Inflammatory macrophage treated with lipopolysaccharide for 4 hours (primary cell): ENCODE measurements at places on chromosomes 3 and 15.

GRCh38 chr3:66303491-66303901 lies 82.7 kb downstream of the SLC25A26 start:
- DNase-seq: no peak

- DNase-seq: no peak
Measured at GRCh38 chr3:162512488-162512887, 1015.9 kb downstream of the OTOL1 start.

DNA sequence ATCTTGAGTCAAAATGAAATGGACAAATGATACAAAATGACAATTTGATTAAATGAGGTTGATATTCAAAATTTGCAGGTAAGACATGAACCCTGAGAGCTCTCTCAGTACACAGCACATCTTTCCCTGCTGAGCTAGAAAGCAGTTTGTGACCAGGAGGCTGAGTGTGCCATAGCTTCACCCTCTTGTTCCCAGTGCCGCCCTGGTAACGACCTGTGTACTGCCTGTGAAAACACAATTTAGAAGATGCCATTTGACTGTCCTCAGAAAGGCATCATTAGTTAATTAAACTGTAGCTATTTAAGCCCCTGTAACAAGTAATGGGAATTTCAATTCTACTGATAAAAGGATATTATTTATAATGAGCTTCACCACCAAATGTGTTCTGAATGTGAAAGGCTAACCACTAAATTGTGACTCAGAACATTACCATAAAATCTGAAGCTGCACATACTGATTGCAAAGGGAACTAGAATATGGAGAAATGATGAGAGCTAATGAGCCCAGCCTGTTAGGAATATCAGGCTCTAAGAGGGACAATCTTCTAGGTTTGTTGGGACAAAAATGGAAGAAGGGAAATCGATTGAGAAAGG lies 212.9 kb upstream of the ARPP21 start:
- DNase-seq: no peak

- DNase-seq: no peak
Measured at GRCh38 chr15:61612111-61612510, 383.0 kb upstream of the RORA start.

GRCh38 chr15:67776600-67776999 lies 48.7 kb upstream of the SKOR1 start:
- no peak for DNase-seq

GRCh38 chr3:168497741-168498140 lies 402.0 kb upstream of the GOLIM4 start:
- DNase-seq: no peak

DNA sequence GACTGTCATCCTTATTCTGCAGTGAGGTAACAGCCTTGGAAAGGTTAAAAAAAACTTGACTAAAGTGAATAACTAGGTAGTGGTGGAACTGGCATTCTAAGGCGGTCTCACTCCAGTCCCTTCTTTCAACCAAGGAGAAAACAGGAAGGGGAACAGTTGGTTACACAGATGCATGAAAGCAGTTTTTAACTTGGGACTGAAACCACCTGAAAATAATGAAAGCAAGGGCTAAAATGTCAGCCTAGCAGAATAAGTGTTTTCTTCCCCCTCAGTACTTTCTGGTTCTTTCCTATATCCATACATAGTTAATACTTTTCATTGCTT lies 748 bp upstream of the AVEN start:
- DNase-seq: no peak

DNA sequence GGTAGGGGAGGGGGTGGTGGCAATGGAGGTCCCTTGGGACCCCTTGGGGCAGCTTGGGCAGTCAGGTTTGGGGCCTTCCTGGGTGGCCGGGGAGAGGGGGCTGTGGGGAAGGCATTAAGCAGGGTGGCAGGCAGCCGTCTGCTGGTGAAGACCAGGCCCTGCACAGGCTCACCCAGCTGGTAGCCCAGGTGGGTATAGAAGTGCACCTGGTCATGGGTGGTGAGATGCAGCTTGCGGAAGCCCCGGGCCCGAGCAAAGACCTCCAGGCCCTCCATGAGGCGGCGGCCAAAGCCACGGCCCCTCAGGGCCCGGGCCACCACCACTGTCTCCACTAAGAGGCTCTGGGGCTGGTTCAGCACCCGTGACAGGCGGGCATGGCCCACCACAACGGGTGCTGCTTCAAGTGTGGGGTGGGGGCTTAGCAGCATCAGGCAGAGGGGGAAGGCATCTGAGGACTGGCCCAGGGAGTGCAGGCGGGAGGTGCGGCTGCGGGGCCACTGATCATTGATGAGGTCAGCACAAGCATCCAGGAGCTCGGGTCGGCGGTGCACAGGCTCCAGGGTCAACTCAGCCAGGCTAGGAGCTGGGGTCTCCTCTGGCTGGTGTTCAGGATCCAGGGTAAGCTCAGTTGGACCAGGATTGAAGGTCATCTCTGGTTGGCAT lies 2.4 kb downstream of the HYAL3 start:
- no peak for DNase-seq

GRCh38 chr3:49648354-49649019 lies 25.7 kb upstream of the APEH start:
- DNase-seq: no peak

- no peak for DNase-seq
Measured at GRCh38 chr15:59923508-59923907, 80.6 kb upstream of the FOXB1 start.

DNA sequence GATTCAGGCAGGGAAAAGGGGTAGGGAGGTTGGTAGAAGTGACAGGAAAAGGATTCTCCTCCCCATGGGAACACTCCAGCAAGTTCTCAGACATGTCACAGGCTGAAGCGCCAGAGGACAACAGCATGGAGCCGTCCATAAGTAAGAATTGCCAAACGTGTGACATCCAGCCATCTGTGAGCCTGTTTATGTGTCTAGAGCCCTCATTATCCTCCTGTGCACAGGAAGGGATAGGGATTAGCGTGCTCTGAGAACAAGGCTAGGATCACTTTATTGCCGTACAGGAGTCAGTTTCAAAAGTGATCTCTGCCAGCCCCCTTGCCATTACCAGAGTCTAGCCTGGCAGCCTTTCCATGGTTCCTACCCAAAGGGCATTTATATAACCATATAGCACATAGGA lies 549.5 kb downstream of the NTRK3 start:
- DNase-seq: no peak

DNA sequence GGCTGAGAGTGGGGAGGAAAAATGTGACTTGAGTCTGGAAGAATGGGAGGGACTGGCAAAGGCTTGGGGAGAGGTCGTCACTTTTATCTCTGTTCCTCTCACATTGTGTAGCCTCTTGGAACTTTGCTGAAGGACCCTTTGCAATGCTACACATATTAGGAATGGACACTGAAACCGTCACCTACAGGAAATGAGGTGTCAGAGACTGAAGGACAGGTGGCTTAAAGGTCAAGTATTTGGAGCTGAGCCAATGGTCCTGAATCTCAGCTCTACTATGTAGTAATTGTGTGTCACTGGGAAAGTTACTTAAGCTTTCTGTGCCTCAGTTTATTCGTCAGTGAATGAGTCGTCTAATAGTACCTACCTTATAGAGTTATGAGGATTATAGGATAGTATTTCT lies 14.7 kb downstream of the MCTP2 start:
- DNase-seq: no peak

GRCh38 chr3:102000620-102001209 lies 151.4 kb downstream of the NFKBIZ start:
- no peak for DNase-seq

DNA sequence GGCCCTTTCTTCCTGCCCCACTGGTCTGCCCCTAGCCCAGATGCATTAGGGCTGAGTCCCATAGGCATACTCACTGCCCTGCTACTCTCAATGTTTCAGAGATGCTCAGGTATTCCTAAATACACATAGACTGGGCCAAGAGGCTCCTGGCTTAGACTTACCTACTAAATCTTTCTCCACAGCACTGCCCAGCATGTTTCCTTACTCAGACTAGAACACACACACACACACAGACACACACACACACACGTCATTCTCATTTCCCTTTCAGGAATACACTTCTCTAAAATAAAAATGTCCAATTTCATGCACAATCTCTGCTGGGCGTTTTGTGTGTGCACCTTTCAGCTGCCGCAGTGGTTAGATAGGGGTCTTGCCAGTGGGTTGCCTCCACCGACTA lies 175.7 kb downstream of the FAM43A start:
- DNase-seq: peak; percentile 84

DNA sequence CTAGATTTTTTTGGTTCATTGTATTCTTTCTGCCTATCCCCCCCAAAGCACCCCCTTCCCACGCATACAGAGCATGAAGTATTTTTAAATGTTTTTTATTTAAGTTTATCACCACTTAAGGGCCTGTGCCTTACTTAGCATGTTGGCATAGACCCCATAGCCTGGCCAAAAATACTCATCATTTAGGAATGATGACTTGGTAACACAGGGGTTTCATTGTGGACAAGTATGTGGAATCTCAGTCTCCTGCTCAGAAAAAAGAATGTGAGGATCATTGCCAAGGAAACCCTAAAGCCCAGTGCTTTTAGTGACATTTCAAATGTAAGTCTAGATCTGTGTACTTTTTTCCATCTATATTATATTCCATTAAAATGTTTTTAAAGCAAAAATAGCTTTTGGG lies 146.3 kb downstream of the ALCAM start:
- DNase-seq: no peak
